ENCODE measurements at places on chromosomes 11 and 22.

GRCh38 chr22:46036558-46037408 is 59.8 kb upstream of the WNT7B start:
- peak; percentile 67 for DNase-seq

DNA sequence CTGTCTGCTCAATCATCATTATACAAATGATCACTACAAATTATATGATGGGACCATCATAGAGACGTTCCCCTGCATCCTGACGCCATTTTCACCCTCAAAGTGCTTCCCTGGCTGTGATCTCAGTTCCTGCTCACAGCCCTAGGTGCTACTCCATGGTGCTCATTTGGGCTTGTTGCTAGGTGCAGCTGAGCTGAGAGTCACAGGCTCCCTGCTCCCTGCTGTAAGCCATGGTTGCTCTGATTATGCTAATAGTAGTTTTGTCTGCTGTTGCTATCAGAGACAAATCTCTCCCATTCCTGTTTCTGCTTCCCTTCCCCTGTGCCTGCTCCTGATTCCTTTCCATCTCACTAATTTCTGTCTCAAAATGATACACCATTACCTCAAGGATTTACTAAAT is 474.3 kb downstream of the METTL15 start:
- DNase-seq = no peak

DNA sequence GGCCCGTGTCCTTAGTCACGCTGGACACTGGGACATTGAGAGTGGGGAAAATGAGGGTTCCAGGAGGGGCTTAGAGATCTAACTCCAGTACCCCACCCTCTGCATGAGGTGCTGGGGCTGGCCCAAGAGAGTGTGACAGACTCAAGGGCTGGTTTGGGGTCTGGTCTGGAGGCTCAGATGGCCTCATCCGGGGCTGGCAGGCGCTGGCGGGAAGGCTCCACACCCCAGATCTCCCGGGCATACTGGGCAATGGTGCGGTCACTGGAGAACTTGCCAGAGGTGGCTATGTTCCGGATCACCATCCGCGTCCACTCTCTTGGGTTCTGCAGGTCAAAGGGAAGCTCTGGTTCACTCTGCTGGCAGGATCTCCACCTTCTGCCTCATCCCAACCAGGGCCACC is 2.5 kb upstream of the RASGRP2 start:
- no peak for DNase-seq

GRCh38 chr11:2515401-2516275 is 70.8 kb downstream of the KCNQ1 start:
- peak; percentile 14 for DNase-seq

- no peak for DNase-seq
These were observed 411.7 kb downstream of the CADM1 start for GRCh38 chr11:115092516-115092915.

DNA sequence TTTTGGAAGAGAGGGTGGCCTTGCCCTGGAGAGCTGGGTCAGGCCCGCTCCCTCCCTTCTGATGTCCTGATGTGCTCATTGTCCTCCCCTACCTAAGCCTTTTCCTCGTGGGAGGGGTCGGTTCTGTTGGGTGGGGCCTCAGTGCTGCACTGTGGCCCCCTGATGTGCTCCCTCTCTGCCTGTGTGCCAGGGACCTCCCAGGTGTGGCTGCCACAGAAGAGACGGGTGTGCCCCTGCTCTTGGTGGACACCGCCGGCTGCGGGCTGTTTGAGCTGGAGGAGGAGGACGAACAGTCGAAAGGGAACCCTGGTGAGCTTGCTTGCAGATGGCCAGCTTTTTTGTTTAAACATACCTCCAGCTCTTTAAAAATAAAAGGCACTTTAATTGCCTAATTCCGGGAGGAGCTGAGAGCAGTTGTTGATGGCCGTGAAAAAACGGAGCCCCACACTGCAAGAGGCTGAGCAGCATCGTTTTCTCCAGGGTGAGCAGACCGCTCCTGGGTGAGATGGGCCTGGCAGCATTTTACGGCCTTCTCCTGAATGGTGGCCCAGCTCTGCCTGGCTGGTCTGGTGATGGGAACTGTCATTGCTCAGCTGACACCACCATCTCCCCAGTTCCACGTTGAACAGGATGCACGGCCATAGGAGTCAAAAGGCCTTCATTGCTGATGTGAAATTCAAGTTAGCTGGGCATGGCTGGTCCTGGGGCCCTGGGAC is 30.1 kb downstream of the IGHMBP2 start:
- DNase-seq = no peak

- DNase-seq = no peak
These were observed 2.0 kb downstream of the KCNC1 start for GRCh38 chr11:17736579-17736893.

- DNase-seq = no peak
These were observed 201.0 kb upstream of the CADM1 start for GRCh38 chr11:115705200-115705599.

DNA sequence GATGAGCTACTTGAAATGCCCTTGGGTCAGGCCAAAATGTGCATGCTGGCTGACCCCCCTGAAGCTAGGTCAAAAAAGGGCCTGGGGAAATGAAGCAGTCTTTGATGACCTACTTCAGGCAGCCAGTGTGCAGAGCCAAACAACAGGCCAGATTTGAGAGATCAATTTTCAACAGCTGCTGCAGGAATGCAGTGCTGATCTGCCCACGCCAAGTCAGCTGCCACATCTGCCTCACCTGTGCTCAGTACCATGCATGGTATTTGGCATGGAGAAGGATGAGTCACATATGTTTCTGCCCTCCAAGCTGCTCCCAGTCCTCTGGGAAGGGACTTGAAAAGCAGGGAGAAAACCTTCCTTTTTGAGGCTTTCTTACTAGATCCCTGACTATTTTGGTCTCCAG is 35.8 kb downstream of the MTNR1B start:
- DNase-seq = no peak

- DNase-seq = no peak
These were observed 18.4 kb downstream of the STIM1 start for GRCh38 chr11:3873712-3874349.

DNA sequence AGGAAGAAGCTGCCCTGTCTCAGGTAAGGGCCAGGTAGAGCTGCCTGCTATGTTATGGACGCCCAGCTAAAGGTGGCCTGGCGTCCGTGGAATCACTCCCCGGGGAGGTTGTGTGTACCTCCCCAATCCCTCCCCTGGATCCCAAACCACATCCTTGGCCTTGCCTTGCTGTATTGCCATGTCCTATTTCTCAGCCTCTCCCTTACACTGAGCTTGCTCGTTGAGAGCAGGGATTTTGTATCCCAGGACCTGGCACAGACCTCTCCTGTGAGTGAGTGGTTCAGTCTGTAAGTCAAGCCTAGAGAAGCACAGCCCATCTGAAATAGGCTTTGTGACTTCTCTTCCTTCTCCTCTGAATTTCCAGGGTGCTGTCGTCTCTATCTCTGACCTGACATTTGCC is 53.9 kb downstream of the TRAF6 start:
- no peak for DNase-seq

- no peak for DNase-seq
These were observed 13.2 kb upstream of the KCTD14 start for GRCh38 chr11:78036313-78036712.

- peak; percentile 48 for DNase-seq
These were observed 193.2 kb upstream of the PLET1 start for GRCh38 chr11:112453601-112454577.

DNA sequence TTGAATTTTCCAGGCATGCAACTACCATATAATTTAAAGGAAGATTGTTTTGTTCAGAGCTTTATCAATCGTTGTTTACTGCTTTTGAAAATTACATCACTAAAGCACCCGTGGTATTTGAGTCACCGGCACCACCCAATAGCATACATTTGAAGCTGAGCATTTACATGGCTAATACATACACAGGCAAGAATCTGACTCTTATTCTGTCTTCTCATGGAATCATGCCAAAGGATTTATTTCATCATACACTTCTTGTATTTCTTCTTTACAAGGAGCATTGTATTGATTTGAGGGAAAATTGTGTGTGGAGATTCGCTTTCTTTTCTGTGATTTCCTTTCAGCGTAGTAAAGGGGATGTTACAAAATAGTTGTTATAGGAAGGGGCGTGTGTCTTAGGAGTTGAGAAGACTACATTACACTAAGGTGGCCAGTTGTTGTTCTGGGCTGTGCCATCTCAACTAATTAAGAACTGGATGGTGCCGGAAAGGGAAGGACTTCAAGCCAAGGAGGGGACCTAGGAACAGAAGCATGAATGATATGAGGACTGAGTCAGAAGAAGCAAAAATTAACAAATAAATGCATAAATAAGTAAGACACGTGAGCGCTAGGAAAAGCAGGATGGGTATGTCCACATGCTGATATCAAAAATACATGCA is 12.9 kb upstream of the CD3E start:
- no peak for DNase-seq

Data from activated T-cell treated with anti-CD3 and anti-CD28 coated beads, Interleukin-2, amount 50 U/mL, for 1 hour (primary cell).